ENCODE measurements at places on chromosomes 2 and 18.

- DNase-seq = no peak
Measured at GRCh38 chr2:200056105-200056504, 100.7 kb downstream of the MAIP1 start.

- DNase-seq = no peak
Measured at GRCh38 chr18:33584548-33585430, 6.8 kb downstream of the ASXL3 start.

DNA sequence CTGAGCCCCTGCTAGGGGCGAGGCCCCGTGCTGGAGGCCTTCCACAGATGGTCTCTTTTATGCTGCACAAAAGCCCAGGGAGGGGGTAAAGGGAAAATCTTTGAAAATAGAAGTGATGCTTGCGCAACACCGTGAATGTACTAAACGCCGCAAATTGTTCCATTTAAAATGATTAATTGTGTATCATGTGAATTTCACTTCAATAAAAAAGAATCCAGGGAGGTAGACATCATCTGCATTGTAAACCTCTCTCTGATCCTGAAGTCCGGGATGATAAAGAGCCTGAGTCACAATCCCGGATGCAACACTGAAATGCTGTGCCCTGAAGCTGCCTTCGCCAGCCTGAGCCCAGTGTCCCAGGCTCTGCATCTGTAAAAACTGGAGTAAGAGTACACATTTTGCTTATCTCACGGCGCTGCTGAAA, 107.7 kb upstream of the PPP1CB start:
- no peak for DNase-seq

- DNase-seq = peak; percentile 32
Measured at GRCh38 chr2:195636890-195637289, 20.1 kb upstream of the SLC39A10 start.

DNA sequence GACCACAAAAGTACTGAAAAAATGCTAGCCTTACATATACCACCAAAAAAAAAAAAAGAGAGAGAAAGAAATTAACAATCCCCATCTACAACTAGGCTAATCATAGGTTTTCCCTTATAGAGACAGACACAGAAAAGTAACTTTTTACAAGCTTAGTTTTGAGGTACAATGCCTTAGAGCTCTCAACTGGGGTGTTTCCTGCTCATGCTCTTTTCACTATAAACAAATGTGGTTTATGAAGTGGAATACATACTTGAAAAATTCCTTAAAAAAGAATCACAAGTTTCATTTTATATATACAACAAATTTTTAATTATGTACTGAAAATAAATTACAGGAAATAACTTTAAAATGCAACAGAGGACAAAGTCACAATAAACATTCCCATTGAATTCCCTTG, 82.5 kb downstream of the ATL2 start:
- DNase-seq = no peak

- DNase-seq = no peak
Measured at GRCh38 chr2:122831649-122832048, 1076.2 kb downstream of the TSN start.

DNA sequence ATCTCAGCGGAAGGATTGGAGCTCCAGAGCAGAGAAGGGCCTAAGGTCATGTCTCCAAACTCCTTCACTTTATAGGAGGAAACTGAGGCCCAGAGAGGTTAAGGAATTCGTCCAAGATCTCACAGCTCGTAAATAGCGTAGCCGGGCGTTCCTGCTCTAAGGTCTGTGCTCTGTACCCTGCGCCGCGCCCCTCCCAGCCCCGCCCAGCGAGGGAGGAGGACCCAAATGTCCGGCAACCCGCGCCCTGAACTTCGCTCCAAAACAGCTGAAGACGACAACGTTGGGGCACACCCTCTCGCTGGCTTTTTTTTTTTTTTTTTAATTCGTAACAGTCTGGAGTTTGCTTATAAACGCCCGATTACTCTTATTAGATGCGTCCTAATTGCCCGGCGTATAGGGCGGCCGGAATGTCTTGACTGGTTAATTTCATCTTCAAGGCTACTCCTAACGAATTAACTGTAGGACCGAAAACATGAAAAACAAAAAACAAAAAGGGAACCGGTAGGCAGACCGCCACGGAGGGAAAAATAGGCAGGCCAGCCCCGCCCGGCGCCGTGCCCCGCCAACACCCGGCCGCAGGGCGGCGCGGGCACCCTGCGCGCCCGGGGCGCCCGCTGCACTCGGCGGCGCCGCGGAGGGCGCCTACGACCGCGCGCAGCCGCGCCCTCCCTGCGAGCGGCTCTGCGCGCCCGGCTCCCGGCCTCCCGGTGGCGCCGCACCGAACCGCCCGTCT, 928 bp upstream of the FOSL2 start:
- DNase-seq = peak; percentile 91

All from NB4 (cell line).